ENCODE measurements at places on chromosomes 2 and 18. TPM values are rescaled to one million over a fixed set of nuclear protein-coding genes. Genes with fewer than 3 reads are reported as not detected.

DNA sequence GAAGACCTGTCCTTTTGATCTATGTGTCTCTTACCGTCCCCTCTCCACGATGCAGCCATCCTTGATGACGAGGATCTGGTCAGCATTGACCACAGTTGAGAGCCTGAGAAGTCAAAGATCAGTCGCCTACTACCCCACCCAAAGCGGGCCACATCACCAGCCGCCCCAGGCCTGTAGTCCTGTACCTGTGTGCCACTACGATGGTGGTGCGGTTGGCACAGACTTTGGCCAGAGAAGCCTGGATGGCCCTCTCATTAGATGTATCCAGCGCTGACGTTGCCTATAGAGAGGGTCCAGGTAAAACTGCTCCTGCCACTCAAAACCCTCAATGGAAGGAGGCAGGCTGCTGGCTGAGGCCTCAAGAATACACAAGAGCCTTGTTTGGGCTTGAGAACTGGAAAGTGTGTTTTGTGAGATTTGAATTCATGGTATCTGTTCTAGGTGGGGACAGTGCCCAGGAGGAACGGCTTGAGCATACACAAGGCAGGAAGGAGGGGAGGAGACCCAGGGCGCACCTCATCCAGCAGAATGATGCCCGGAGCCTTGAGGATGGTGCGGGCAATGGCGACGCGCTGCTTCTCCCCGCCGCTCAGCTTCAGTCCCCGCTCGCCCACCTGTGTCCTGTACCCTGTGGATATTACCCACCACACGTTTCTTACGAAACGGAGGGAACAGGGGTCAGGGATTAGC, 3.8 kb downstream of the ZFAND2B start:
- no peak for DNase-seq
- peaks cover 26% of the 10 kb centered on the region for H3K4me1 ChIP-seq
- H3K36me3 ChIP-seq, result peaks cover 16% of the 10 kb centered on the region
- peak overlapping the region; percentile 67 for H3K27ac ChIP-seq

GRCh38 chr2:160584972-160585494, 91.4 kb upstream of the RBMS1 start:
- H3K27me3 ChIP-seq, result no peaks in the 10 kb centered on the region
- no peaks in the 10 kb centered on the region for H3K4me1 ChIP-seq
- H3K27ac ChIP-seq, result no peak overlapping the region
- H3K36me3 ChIP-seq, result no peaks in the 10 kb centered on the region
- H3K4me3 ChIP-seq, result no peak overlapping the region

DNA sequence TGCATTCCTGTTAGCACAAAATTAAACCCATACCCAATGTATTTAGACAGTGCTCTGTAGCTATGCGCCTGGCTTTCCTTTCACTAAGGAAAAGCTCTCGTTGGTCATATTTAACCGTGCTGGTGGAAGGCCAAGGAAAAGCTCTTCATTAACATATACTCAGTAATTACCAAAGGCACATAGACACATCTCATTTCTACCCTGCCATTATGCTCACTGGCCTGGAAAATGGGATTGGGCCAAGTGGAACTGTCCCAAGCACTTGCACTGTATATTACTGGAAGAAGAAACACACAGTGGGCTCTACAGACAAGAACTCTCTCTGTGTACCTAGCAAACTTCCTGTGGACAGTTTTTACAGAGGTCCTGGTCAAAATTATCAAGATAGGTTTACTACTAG, 274.4 kb downstream of the ERBB4 start:
- H3K27me3 ChIP-seq, result no peaks in the 10 kb centered on the region
- H3K27ac ChIP-seq, result no peak overlapping the region
- no peaks in the 10 kb centered on the region for H3K4me1 ChIP-seq
- no peak overlapping the region for H3K4me3 ChIP-seq
- no peaks in the 10 kb centered on the region for H3K36me3 ChIP-seq

DNA sequence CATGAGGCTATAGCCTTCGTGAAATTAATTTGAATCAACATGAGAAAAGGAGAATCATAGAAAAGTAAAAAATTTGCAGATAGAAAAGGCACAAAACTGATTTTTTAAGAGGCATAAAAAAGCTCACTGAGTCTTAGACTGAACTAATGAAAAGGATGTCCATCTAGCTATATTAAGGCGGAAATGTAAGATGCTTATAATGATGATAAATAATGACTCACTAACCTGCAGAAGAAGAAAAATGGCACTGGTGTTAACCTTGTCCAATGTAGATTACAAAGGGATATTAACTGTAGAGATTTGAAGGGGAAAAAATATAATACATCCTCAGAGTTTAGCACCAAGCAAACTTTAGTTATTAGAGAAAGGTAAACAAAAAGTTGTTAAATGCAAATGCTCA, 1098.0 kb upstream of the DDX18 start:
- no peaks in the 10 kb centered on the region for H3K36me3 ChIP-seq
- H3K27ac ChIP-seq, result no peak overlapping the region
- no peak overlapping the region for H3K4me3 ChIP-seq
- DNase-seq, result no peak
- H3K4me1 ChIP-seq, result no peaks in the 10 kb centered on the region

DNA sequence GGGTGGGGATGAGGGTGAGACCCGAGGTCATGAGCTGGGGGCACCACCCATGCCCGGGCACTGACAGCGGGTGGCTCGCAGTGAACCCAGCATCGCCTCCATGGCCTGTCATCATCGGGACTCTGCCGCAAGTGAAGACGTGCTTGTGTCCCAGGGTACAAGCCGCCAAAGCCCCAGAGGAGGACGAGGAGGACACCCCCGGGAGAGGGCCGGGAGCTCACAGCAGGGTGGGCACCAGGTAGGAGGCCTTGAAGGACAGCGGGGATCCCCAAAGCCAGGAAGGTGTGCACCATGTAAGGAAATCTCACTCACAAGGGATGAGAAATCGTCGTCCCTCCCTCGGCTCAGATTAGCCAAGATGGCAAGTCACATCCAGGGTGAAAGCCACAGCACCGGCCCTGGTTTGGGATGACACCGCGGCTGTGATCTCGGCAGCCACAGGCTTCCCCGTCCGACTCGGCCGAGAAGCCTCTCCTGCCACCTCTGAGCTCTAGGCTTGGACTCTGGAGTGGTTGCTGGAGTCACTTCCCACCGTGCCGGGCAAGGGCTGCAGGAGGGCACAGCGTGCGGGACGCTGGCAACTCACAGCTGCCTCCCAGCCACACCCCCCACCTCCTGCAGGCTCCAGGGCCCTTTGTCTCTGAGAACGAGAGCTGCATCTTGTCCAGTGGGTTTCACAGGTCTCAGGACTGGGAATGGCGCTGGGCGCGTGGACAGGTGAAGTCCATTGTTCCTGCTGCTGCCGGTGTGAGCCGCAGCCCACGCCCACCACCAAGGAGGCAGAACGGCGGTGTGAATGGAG, 81.6 kb upstream of the CTDP1 start:
- H3K4me1 ChIP-seq, result no peaks in the 10 kb centered on the region
- no peak for DNase-seq
- H3K36me3 ChIP-seq, result no peaks in the 10 kb centered on the region

Gene ZNF142
- total RNA-seq, result 48.8 TPM

GRCh38 chr2:10613263-10613662, 76.5 kb downstream of the NOL10 start:
- no peaks in the 10 kb centered on the region for H3K4me1 ChIP-seq
- no peak overlapping the region for H3K4me3 ChIP-seq
- peaks cover 12% of the 10 kb centered on the region for H3K36me3 ChIP-seq
- DNase-seq, result no peak
- H3K27ac ChIP-seq, result no peak overlapping the region

GRCh38 chr2:14517731-14518130, 114.8 kb upstream of the LRATD1 start:
- H3K27ac ChIP-seq, result no peak overlapping the region
- no peaks in the 10 kb centered on the region for H3K36me3 ChIP-seq
- no peaks in the 10 kb centered on the region for H3K4me1 ChIP-seq
- no peak for DNase-seq
- no peaks in the 10 kb centered on the region for H3K27me3 ChIP-seq
- H3K4me3 ChIP-seq, result no peak overlapping the region

DNA sequence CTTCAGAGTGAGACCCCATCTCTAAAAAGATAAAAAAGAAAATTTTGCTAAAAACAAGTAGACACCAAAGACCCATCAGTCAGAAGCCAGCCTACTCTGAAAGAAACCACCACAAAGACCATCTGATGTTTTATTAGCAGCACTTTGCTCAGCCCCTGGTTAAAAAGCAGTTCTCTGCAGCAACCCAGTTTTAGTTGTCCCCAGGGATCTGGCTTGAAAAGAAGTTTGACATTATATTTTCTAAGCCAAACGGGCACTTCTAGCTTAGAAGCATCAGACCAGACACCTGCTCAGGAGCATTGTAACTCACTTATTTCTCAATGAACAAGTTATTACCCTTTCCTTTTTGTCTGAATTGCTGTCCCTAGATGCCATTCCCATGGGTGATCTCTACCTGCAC, 164.2 kb upstream of the ETAA1 start:
- no peak overlapping the region for H3K4me3 ChIP-seq
- no peak for DNase-seq
- no peak overlapping the region for H3K27ac ChIP-seq
- H3K36me3 ChIP-seq, result no peaks in the 10 kb centered on the region

GRCh38 chr2:191436368-191437055, 191.3 kb downstream of the MYO1B start:
- H3K4me1 ChIP-seq, result no peaks in the 10 kb centered on the region
- H3K36me3 ChIP-seq, result no peaks in the 10 kb centered on the region
- H3K27me3 ChIP-seq, result peaks cover 2% of the 10 kb centered on the region
- H3K4me3 ChIP-seq, result no peak overlapping the region
- no peak for DNase-seq

Gene CMPK2
- 7.4 TPM for total RNA-seq

GRCh38 chr2:179180242-179180641, 84.4 kb downstream of the SESTD1 start:
- H3K27ac ChIP-seq, result no peak overlapping the region
- H3K36me3 ChIP-seq, result peaks cover 7% of the 10 kb centered on the region
- H3K27me3 ChIP-seq, result no peaks in the 10 kb centered on the region
- H3K4me3 ChIP-seq, result no peak overlapping the region
- no peaks in the 10 kb centered on the region for H3K4me1 ChIP-seq

DNA sequence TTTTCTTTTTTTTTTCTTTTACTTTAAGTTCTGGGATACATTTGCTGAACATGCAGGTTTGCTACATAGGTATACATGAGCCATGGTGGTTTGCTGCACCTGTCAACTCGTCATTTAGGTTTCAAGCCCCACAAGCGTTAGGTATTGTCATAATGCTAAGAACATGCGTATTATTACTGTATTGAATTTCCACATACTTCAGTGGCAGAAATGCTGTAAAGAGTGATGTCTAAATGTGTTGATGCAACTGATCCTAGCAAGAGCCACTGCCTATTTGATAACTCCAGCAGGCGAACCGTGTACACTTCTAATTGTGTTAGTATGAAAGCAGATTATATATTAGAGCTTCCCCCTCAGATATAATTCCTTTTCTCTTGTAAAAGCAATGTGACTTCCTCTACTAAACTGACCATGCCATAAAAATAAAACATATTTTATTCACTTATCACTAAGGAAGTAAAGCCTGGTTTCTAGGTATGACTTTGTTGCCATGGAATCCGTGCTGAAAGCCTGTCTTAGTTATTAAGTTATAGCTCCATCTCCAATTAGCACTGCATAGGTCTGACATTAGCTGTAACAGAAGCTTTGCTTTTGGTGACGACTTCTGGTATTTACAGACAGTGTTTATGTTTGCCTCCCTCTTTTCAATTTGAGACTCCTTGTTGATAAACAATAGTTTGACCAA, 280.0 kb downstream of the GALR1 start:
- H3K27me3 ChIP-seq, result no peaks in the 10 kb centered on the region
- H3K4me3 ChIP-seq, result no peak overlapping the region
- no peak for DNase-seq
- no peaks in the 10 kb centered on the region for H3K36me3 ChIP-seq
- no peaks in the 10 kb centered on the region for H3K4me1 ChIP-seq

Gene DES
- not detected for total RNA-seq

Gene CASP10
- total RNA-seq, result 15.1 TPM

Gene ZSWIM2
- total RNA-seq, result not detected

Gene TUBA4B
- not detected for total RNA-seq

Gene INSIG2
- 11.3 TPM for total RNA-seq

Gene KLHL30
- not detected for total RNA-seq

Gene SLC5A7
- total RNA-seq, result not detected

DNA sequence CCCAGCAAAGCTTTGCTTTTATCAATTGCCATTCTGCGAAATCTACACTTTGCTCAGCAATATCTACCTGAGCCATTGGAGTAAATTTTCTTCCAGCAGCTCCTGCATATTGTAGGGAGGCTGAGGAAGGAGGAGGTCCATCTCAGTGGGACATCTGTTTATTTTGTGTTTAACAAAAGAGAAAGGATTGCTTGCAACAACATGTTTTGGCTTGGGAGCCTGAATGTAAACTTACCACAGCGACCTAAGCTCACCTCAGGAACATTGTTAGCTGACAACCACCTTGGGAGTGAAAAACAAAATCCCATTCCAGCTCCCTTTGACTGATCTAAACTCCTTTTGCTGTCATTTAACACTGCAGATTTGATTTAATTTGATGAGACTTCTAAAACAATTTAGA, 356.1 kb downstream of the SS18 start:
- H3K36me3 ChIP-seq, result no peaks in the 10 kb centered on the region
- no peak for DNase-seq
- H3K27ac ChIP-seq, result no peak overlapping the region
- H3K4me1 ChIP-seq, result no peaks in the 10 kb centered on the region

Gene CDH19
- total RNA-seq, result not detected

DNA sequence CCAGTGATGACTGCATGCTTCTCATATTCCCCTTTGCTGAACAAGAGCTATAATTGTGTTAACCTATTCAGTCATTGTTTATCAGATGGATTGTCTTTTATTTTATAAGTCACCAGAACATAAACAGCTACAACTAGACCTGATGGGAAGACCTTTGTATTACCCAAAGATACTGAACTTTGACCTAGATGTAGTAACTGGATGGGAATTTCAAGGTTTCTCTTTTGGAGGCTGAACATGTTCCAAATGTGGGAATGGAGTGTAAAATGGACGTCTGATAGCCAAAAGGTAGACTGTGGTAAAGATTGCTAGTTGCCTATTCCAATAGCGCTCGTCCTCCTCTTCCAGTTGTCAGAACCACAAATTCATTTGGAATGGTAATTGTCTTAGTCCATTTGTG, 56.4 kb upstream of the ST3GAL5 start:
- no peak overlapping the region for H3K27ac ChIP-seq
- peaks cover 4% of the 10 kb centered on the region for H3K27me3 ChIP-seq
- H3K4me3 ChIP-seq, result no peak overlapping the region
- DNase-seq, result no peak
- no peaks in the 10 kb centered on the region for H3K36me3 ChIP-seq
- no peaks in the 10 kb centered on the region for H3K4me1 ChIP-seq

DNA sequence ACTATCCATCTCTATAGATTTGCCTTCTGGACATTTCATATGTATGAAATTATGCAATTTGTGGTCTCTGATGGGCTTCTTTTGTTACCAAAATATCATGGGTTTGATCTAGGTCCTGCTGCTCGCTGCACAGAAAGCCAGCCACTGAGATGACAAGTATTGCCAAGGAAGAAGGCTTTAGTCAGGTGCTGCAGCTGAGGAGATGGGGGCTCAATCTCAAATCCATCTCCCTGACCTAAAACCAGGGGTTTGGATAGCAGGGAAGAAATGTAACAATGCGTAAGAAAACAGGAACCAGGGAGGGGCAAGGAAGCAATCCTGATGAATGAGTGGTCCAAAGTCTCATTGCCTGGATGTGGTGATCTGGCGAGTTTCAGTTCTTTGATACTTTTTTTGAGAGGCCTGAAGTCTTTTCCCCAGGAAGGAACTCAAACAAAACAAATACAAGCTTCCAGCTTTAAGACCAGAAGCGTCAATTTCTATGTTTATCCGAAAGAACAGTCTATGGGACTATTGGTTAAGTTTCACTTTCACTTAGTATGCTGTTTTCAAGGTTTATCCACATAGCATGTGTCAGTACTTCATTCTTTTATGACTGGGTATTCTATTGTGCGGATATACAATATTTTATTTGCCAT, 3.4 kb upstream of the CKAP2L start:
- DNase-seq, result peak; percentile 45
- H3K27me3 ChIP-seq, result no peaks in the 10 kb centered on the region
- H3K4me1 ChIP-seq, result peaks cover 20% of the 10 kb centered on the region
- H3K36me3 ChIP-seq, result no peaks in the 10 kb centered on the region
- peak overlapping the region; percentile 44 for H3K27ac ChIP-seq
- H3K4me3 ChIP-seq, result peak overlapping the region; percentile 80
